ENCODE measurements at places on chromosomes 2 and 18. TPM values are rescaled to one million over a fixed set of nuclear protein-coding genes. Genes with fewer than 3 reads are reported as not detected.

The ANKRD62 gene
- not detected for polyA plus RNA-seq

The TFCP2L1 gene
- polyA plus RNA-seq: 0.18 TPM

The MOGAT1 gene
- polyA plus RNA-seq: not detected

The INHBB gene
- 2.4 TPM for polyA plus RNA-seq

The MARS2 gene
- polyA plus RNA-seq: 14.8 TPM

The ALPP gene
- not detected for polyA plus RNA-seq

The ABCG8 gene
- 0.11 TPM for polyA plus RNA-seq

The RAB27B gene
- 0.37 TPM for polyA plus RNA-seq

The MPHOSPH10 gene
- 44.9 TPM for polyA plus RNA-seq

- DNase-seq: no peak
Observed at GRCh38 chr2:10193851-10194820, 71.6 kb downstream of the RRM2 start.

DNA sequence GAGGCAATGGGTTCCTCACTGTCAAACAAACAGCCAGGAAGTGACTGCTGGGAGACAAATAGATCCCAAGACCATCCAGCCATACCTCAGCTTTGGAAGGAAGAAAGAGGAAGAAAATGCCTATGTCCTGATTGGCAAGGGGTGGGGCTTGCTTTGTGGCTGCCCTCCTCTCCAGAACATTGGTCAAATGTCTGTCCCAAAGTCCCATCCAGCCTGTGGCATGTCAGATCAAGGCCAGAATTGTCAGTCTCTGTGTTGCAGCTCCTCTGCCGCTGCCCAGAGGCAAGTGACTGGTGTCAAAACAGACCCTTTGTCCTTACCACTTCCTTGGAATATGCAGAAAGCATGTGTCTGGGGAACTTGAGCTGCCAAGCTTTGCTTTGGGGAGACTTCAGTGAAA is 63.0 kb upstream of the SMAD2 start:
- no peak for DNase-seq

DNA sequence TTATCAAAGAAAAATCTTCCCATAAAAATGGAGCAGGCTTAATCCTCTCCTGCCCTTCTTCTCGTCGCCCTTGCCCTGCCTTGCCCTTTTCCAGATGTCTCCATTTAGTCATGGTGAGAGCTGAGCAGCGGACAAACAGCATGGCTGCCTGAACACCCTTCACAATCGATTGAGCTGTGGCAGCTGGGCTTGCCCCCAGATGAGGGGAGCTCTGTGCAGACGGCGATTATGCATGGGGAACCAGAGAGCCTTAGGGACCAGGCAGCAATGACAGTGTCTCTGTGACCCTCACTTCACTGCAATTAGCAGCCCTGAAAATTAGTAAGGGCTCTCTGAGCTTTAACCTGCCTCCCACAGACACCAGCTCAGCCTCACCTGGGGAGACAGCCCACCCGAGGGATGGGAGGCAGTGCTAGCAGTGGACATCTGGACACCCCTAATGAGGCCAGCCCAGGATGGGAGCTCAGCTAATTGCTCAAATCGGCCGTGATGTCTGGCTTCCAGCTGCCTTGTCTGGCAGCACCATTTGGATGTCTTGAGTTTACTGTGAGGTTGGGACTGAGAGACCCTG is 365.7 kb downstream of the TNS1 start:
- no peak for DNase-seq

GRCh38 chr2:43302961-43303494 is 76.6 kb upstream of the ZFP36L2 start:
- no peak for DNase-seq

DNA sequence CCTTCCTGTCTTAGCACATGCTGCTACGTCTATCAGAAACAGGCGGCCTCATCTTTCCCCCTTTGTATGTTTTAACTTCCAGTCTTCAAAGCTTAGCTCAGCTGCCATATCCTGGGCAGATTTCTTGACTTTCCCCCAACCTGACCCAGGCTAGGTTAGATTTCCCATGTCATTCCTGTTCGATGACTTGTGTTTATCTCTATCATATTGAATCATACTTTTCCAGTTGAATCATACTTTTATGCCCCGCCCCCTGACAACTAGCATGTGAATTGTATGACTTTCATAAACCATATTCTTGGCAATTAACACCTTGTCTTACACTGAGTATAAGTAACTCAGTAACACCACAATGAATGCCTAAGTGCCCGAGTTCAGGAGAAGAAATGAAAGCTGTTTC is 128.3 kb downstream of the CYRIA start:
- DNase-seq: no peak

DNA sequence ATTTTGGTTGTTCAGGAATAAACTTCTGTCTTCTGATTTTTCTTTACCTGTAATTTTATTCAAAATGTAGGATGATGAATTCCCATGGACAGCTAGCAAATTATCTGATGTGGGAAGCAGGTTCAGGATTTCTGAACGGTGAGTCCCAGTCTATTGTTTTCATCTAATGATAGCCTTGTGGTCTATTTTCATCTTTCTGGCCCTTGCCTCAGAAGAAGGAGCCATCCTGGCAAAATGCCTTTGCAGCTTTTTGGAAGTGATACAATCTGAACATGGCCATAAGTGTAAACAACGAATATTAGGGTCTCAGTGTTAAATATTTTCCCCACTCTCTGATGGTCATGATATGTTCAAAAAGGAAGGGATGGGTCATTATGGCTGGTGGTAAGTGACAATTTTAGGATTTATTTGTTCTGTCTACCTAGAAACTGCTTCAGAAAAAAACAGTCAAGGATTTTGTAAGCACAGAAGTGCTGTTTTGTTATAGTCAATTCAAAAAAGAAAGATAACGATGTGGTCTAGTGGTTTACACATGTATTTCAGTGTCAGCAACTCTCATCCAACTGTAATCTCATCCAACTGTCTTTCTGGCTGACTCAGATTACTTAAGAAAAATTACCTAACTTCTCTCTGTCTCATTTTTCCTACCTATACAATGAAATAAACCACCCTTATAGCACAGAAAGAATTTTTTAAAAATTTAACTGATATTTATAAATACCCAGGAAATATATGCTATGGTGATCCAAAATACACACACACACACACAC is 272.6 kb upstream of the ERBB4 start:
- no peak for DNase-seq

GRCh38 chr2:103123516-103123915 is 361.7 kb downstream of the TMEM182 start:
- no peak for DNase-seq

DNA sequence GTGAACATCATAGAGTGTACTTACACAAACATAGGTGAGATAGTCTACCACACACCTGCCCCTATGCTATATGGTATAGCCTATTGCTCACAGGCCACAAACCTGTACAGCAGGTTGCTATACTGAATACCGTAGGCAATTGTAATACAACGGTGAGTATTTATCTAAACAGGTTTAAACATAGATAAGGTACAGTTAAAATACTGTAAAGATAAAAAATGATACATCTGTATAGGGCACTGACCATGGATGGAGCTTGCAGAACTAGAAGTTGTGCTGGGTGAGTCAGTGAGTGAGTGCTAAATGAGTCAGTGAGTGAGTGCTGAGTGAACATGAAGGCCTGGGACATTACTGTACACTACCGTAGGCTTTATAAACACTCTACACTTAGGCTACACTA is 267.0 kb upstream of the HS6ST1 start:
- no peak for DNase-seq

GRCh38 chr2:66539452-66539851 is 104.5 kb downstream of the MEIS1 start:
- DNase-seq: peak; percentile 75

DNA sequence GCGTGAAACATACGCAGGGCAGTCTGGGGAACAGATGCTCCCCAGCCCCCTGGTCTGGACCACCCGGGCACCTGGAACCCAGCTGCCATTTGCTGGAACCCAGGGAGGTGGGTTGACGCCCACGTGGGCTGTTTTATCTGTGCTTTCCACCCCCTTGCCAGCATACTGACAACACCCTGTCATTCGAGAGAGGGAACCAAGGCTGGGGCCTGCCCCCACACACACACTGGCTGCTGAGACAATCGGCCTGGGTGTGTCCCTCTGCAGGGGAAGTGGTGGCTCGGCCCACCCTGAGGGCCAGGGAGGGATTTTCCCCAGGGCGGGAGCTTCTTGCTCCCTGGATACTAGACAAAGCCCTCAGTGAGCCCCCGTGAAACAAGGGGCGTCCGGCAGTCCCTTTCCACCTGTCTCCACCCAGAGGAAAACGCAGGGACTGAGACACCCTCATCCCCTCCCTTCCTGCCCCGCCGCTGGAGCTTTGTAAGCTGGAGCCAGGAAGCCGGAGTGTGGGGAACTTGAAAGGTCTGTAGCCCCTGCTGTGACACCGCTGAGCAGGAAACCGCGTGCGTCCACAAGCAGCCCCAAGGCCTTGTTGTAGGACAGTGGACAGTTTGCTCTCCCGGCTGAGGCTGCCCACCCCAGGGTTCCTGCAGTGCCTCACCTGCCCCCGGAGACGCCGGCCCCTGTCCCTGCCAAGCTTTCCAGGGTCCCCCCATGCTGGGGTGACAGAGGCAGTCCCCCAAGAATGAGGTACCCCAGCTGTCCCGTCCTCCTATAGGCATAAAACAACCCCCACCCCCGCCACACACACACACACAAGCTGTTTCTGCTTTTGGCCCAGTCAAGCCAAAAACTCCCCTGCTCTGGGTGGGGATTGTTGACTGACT is 14.1 kb upstream of the KLF11 start:
- no peak for DNase-seq

GRCh38 chr2:86044614-86045013 is 61.1 kb downstream of the POLR1A start:
- no peak for DNase-seq

GRCh38 chr2:160994141-160995002 is 165.9 kb upstream of the TANK start:
- peak; percentile 85 for DNase-seq

GRCh38 chr2:222142027-222142426 is 156.8 kb downstream of the PAX3 start:
- no peak for DNase-seq

- DNase-seq: peak; percentile 69
Observed at GRCh38 chr2:227415538-227416424, 28.0 kb upstream of the SCYGR1 start.

DNA sequence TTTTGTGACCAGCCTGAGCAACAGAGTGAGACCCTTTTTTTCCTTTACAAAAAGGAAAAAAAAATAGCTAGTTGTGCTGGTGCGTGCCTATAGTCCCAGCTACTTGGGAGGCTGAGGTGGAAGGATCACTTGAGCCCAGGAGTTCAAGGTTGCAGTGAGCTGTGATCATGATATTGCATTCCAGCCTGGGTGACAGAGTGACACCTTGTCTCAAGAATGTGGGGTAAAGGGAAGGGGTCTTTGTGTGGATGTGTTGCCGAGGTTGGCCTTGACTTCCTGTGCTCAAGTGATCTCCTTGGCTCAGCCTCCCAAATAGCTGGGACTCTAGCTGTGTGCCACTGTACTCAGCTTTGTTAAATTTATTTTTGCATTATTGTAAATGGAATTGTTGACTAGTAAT is 120.6 kb downstream of the ZNF407 start:
- no peak for DNase-seq
